Activated T-cell treated with anti-CD3 and anti-CD28 coated beads, Interleukin-2, amount 50 U/mL, for 72 hours (primary cell): ENCODE measurements at places on chromosomes 3 and 15. TPM values are rescaled to one million over a fixed set of nuclear protein-coding genes. Genes with fewer than 3 reads are reported as not detected.
A peak's percentile ranks its signal among the peaks of the same experiment; 100 is the strongest.

Gene SLC27A2
- total RNA-seq = 27.6 TPM

DNA sequence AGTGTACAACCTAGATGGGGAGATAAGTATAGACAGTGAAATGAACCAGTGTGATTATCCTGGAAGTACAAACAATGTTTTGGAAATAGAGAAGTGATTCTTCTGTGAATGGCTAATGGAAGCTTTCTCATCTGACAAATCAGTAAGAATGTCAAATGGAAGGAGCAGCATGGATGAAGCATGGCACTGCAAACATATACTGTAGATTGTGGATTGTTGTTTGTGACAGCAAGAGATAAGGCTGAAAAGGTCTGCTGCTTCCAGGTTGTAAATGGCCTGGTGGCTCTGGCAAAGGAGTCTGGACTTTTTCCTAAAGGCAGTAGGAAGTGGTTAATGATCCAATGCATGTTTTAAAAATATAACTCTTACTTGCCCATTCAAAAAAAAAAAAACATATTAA lies 71.3 kb downstream of the FBN1 start:
- DNase-seq = no peak
- no peaks in the 10 kb centered on the region for H3K36me3 ChIP-seq
- peaks cover 9% of the 10 kb centered on the region for H3K27me3 ChIP-seq

- H3K36me3 ChIP-seq = no peaks in the 10 kb centered on the region
- H3K27me3 ChIP-seq = no peaks in the 10 kb centered on the region
- peaks cover 13% of the 10 kb centered on the region for H3K4me1 ChIP-seq
- DNase-seq = peak; percentile 52
- H3K27ac ChIP-seq = no peak overlapping the region
These were observed 9.6 kb downstream of the OSBPL11 start for GRCh38 chr3:125585595-125586223.

DNA sequence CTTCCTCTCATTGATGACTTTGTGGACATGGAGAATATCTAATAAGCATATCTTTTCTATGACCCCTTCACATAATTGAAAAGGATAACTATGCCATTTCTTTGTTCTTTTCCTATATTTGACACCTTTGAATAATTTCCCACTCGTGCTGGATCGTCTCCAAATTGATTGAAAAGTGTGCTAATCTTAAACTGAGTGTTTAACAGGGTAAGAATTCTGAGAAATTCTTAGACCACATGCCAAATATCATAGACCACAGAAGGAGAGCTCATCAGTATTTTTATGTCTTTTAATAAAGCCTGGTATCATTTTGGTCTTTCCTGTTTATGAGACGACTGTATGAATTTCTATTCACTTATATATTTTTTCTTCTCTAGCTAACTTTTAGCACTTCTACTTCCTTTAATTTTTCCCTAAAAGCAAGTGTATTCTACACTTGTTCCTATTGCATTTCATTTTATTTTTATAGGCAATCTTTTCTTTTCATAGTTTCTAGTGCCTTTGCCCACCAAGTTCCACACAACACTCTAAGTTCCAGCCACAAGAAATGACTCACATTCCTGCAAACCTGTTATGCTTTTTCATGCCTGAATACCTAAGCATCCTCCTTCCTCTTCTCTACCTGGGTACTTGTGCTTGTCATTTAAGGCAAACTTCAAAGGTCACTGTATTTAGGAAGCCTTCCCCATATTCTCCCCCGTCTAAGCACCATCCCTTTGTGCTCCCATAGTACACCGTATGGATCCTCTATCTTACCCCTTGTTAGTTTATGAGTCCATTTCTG lies 30.1 kb downstream of the KBTBD8 start:
- no peak for DNase-seq
- H3K36me3 ChIP-seq = no peaks in the 10 kb centered on the region
- H3K27me3 ChIP-seq = no peaks in the 10 kb centered on the region
- no peak overlapping the region for H3K4me3 ChIP-seq

GRCh38 chr3:45067486-45067885 lies 41.4 kb downstream of the CLEC3B start:
- H3K27me3 ChIP-seq = peaks cover 8% of the 10 kb centered on the region
- H3K4me3 ChIP-seq = no peak overlapping the region
- peaks cover 32% of the 10 kb centered on the region for H3K4me1 ChIP-seq
- H3K36me3 ChIP-seq = no peaks in the 10 kb centered on the region
- H3K27ac ChIP-seq = no peak overlapping the region

Gene DOCK3
- 9.7 TPM for total RNA-seq

GRCh38 chr3:94099311-94099710 lies 36.5 kb downstream of the NSUN3 start:
- H3K27ac ChIP-seq = peak overlapping the region; percentile 25
- peaks cover 6% of the 10 kb centered on the region for H3K4me1 ChIP-seq
- DNase-seq = no peak
- H3K36me3 ChIP-seq = peaks cover 17% of the 10 kb centered on the region
- no peaks in the 10 kb centered on the region for H3K27me3 ChIP-seq

Gene TM4SF1
- 0.23 TPM for total RNA-seq

- peaks cover 9% of the 10 kb centered on the region for H3K4me1 ChIP-seq
- no peak overlapping the region for H3K4me3 ChIP-seq
- H3K27ac ChIP-seq = no peak overlapping the region
These were observed 42.5 kb upstream of the PIK3CB start for GRCh38 chr3:138877226-138877625.

Gene CCK
- total RNA-seq = not detected

DNA sequence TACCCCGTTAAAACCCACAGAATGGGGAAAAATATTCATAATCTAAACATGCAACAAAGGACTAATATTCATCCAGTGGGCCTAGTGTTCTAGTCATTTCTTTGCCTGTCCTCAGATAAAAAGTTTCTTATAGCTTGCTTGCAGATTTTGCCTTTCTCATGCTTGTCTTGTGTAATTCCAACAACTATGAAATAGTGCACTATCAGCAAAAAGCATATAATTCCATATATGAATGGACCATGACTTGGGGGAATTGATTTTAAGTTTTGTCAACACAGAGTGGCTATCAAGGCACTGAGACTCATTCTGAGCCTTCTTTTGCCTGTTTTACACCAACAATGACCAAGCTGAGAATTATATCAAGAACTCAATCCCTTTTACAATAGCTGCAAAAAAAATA lies 278.6 kb upstream of the GPR149 start:
- H3K4me3 ChIP-seq = no peak overlapping the region
- H3K4me1 ChIP-seq = no peaks in the 10 kb centered on the region
- H3K36me3 ChIP-seq = no peaks in the 10 kb centered on the region
- no peak overlapping the region for H3K27ac ChIP-seq
- no peaks in the 10 kb centered on the region for H3K27me3 ChIP-seq

Gene NOX5
- not detected for total RNA-seq

Gene CCR1
- total RNA-seq = 0.51 TPM

DNA sequence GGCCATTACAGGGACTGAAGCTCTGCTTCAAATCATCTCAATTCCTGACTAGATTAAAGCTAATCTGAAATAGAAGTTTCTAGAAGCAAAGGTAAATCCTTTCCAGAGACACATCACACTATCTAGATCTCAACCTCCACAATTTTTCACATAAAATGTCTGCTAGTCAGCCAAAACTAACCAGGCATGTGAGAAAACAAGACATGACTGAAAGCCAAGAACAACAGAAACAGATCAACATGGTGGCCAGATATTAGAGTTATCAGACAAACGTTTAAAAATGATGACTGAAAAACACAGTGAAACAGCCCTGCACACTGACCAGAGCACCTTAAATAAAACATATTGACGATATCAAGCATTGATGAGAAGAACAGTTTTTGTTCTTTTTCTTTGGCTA lies 59.1 kb downstream of the SUMF1 start:
- no peak overlapping the region for H3K4me3 ChIP-seq
- H3K4me1 ChIP-seq = peaks cover 56% of the 10 kb centered on the region
- no peak overlapping the region for H3K27ac ChIP-seq
- DNase-seq = no peak
- peaks cover 11% of the 10 kb centered on the region for H3K36me3 ChIP-seq
- no peaks in the 10 kb centered on the region for H3K27me3 ChIP-seq

DNA sequence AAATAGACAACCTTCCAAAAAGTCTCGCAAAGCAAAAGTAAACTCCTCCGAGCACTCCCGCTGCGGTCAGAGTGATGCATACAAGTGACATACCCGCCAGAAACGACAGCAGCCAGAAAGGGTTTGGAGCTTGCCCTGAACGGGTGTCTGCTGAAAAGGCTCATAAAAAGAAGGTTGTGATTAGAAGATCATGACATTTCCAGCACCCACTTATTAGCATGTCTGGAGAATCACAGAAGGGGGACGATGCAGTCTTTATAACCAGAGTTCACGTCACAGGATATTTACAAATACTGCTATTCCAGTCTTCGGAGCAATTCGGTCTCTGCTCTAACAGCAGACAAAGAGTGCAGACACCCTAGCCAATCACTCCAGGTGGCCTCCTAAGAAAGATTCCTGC lies 59.1 kb upstream of the FRMD4B start:
- H3K36me3 ChIP-seq = no peaks in the 10 kb centered on the region
- H3K4me1 ChIP-seq = peaks cover 47% of the 10 kb centered on the region
- no peak for DNase-seq
- H3K27ac ChIP-seq = no peak overlapping the region
- H3K27me3 ChIP-seq = peaks cover 12% of the 10 kb centered on the region

Gene LRRK1
- total RNA-seq = 0.74 TPM

GRCh38 chr3:106862067-106862466 lies 515.2 kb upstream of the CCDC54 start:
- no peak overlapping the region for H3K27ac ChIP-seq
- H3K4me3 ChIP-seq = no peak overlapping the region
- H3K4me1 ChIP-seq = no peaks in the 10 kb centered on the region
- DNase-seq = no peak
- H3K27me3 ChIP-seq = no peaks in the 10 kb centered on the region

- no peaks in the 10 kb centered on the region for H3K36me3 ChIP-seq
- no peaks in the 10 kb centered on the region for H3K4me1 ChIP-seq
- no peaks in the 10 kb centered on the region for H3K27me3 ChIP-seq
These were observed 506.8 kb upstream of the PPP2R3A start for GRCh38 chr3:135458541-135459322.
